ENCODE measurements at places on chromosomes 6 and 20.

GRCh38 chr20:13436530-13436929, 202.2 kb downstream of the TASP1 start:
- no peak for DNase-seq

DNA sequence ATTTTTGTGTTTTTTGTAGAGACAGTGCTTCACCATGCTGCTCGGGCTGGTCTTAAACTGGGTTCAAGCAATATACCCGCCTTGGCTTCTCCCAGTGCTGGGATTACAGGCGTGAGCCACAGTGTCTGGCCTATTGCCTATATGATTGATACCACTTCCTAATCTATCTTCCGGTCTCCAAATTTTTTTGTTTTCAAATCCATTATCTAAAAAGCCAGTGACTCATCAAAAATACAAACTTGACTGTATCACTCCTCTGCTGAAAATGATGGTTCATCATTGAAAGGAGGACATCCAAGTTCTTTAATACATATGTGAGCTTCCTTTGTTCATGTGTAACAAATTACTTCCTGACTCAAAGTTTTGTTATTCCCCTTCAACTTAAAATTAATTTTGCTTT, 35.5 kb downstream of the FAM8A1 start:
- DNase-seq: no peak

DNA sequence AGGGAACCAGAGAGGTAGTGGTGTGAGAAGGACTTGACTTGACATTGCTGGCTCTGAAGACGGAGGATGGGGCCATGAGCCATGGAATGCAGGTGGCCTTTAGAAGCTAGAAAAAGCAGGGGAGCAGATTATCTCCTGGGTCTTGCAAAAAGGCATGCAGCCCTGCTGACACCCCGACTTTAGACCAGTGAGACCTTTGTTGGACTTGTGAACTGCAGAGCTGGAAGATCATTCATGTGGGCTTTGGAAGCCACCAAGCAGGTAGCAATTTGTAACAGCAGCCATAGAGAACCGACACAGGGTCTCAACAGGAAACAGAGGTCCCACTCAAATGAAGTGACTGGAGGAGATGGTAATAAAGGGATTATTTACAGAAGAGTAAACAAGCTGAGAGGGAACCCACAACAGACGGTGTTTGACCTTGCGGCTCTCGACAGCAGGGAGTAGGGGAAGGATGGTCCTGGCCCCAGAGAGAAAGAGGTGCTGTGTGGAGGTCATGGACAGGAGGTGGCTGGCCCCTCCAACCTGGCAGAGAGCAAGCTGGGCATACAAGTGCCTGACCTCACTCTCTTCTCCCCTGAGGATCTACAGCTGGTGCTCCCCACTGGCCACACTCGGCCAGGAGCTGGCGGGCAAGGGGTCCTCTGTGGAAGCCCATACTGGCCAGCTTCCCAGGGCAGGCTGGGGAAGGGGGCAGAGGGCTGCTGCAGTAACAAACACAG, 43.9 kb downstream of the SLC22A23 start:
- no peak for DNase-seq

DNA sequence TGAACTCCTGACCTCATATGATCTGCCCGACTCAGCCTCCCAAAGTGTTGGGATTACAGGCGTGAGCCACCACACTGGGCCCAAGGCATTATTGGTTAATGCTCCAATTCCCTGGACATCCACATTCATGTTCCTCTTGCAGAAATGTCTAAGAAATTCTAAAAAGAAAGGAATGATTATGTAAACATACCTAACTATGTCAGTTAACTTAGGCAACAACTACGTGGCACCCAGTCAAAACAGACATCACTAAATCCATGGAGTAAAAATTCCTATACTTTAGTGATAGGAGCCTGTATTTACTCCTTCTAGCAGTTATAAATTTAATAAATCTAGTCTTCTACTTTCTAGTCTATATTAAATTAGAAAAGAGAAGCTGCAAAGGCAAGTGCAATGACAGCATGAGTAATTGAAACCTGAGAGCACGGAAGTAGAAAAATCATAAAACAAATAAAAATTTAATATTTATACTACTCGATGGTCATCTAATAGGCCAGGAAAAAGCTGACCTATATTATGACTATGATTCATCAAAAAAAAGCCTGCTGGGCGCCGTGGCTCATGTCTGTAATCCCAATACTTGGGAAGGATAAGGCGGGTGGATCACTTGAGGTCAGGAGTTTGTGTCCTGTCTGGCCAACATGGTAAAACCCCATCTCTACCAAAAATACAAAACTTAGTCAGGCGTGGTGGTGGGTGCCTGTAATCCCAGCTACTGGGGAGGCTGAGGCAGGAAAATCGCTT, 4.2 kb downstream of the AHI1 start:
- no peak for DNase-seq

DNA sequence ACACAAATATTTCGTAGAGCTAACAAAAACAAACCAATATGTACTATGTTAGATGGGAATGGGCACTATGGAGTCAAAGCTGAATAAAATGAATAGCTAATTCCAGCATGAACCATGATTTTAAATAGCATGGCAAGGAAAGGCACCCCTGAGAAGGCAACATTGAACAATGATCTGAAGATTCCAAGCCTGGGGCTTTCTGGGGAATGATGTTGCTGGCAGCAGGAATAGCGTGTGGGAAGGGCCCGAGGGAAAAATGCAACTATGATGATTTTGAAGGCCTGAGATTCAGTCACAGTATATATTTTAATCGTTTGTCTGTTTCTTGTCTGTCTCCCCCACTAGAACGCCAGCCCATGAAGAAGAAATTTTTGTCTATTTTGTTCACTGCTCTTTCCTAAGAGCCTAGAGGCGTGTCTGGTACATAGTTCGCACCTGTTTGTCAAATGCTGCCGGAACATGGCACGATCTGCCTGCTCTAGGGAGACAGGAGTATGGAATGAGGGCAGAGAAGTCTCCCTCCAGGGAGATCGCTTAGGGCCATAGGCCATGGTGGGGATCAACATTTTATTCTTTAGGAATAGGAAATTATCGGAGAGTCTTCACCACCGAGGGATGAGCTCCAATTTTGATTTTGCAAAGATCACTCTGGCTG, 84.8 kb upstream of the EYA2 start:
- no peak for DNase-seq

DNA sequence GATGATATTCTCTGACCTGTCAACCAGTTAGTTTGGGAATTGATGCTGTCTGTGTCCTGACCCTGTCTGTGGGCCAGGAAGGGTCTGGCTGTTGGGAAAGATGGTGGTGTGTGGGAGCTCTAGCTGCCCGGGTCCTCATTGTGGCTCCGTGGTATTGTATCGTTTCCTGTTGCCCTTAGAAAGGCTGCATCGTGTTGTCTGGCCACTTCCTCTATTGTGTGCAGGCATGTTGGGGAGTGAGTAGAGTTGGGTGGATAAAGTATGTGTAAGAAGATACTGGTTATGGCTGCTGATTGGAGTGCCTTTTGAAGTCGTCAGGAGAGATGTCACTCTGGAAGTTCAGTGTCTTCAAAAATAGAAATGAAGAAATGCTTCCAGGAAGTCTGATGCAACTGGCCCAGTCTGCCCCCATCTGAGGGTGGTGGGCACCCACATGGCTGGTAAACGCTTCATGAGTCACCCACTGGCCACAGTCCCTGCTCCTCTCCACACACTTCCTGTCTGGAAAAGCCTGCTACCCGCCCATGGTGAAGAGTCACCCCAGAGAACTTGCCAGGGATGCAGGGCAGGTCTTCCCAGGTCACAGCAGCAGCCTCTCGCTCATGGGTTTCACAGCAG, 27.9 kb downstream of the PPARD start:
- DNase-seq: peak; percentile 24

- DNase-seq: no peak
Observed at GRCh38 chr6:118869350-118869749, 24.6 kb upstream of the ASF1A start.

GRCh38 chr20:46699651-46700359, 9.6 kb upstream of the SLC2A10 start:
- no peak for DNase-seq

GRCh38 chr6:142174703-142175102, 27.6 kb downstream of the VTA1 start:
- no peak for DNase-seq

GRCh38 chr6:161104966-161105365, 113.4 kb downstream of the MAP3K4 start:
- no peak for DNase-seq

DNA sequence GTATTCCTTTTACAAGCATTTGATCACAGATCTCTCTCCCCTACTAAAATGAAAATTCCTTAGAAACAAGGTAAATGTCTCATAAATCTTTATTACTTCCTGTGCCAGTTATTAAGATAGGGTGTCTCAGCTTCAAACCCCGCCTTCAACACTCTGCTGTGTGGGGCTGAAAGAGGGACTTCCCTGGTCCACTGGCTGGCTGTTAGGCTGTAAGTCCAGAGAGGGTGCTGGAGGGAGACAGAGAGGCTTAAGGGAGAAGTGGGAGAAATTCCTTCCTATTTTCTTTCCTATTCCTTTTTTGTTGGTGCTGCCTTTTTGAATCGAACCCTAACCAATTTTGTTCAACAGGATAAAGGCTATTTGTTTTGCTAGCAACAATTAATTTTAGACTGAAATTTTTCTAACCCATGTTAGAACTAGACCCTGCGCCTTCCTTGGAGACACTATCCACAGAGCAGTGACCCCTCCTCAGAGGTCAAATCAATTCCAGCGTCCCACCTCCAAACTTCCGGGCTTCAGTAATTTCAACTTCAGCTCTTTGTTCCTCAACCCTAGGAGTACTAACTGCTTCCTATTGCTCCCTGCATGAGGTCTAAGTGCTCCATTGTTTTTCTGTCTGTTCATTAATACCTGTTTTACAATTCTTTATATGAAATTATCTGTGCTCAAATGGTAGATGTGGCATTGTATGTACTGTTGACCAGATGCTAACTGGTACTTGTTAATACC, 207.5 kb upstream of the OPRM1 start:
- no peak for DNase-seq

DNA sequence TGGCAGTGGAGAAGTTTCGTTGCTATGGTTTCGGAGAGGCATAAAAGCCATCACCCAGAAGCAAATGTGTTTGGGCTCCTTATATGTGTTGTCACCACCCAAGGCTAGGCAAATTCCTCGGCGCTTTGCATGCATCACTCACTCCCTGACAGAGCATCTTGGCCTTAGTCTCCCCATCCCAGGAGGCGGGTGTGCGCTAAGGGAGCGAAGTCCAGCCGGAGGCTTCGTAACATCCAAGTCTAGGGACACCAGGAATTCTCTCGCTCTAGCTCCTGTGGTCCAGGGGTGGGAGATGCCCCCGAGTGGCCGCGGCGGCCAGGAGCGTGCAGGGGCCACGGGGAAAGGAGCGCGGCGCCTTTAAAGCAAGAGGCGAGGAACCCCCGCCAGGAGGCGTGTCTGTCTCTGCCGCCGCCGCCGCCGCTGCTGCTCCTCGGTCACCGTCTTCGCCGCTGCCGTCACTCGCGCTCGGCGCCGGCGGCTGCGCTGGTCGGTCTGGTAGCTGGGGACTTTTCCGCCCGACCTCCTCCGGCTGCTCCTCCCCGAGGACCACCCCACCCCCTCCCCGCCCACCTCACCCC, at the start of gene GRIK2:
GRIK2 (plus strand) TSS at position 458 of the 578 bp plus-strand sequence.
- no peak for DNase-seq

DNA sequence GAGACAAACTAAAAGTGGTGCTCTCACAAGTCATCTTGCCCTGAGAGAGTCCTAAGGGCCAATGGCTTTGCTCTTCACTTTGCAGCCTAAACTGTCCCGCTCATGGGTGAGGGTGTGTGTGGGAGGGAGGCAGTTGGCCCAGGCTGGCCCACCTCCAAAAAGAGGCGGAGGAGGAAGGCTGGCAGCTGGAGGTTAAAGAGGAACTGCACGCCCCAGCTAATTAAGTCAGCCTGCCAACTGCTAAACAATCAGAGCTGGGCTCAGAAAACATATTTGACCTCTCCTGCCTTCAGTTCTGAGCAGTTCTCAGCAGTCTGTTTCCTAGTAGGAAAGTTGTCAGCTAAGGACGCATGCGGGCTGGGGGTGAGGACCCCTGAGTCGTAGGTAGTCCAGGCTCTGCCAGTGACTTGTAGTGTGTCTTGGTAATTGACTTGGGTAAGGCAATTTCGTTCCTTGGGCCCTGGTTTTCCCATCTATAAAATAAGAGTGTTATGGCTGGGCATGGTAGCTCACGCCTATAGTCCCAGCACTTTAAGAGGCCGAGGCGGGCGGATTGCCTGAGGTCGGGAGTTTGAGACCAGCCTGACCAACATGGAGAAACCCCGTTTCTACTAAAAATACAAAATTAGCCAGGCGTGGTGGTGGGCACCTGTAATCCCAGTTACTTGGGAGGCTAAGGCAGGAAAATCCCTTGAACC, 17.0 kb downstream of the GSS start:
- DNase-seq: no peak

DNA sequence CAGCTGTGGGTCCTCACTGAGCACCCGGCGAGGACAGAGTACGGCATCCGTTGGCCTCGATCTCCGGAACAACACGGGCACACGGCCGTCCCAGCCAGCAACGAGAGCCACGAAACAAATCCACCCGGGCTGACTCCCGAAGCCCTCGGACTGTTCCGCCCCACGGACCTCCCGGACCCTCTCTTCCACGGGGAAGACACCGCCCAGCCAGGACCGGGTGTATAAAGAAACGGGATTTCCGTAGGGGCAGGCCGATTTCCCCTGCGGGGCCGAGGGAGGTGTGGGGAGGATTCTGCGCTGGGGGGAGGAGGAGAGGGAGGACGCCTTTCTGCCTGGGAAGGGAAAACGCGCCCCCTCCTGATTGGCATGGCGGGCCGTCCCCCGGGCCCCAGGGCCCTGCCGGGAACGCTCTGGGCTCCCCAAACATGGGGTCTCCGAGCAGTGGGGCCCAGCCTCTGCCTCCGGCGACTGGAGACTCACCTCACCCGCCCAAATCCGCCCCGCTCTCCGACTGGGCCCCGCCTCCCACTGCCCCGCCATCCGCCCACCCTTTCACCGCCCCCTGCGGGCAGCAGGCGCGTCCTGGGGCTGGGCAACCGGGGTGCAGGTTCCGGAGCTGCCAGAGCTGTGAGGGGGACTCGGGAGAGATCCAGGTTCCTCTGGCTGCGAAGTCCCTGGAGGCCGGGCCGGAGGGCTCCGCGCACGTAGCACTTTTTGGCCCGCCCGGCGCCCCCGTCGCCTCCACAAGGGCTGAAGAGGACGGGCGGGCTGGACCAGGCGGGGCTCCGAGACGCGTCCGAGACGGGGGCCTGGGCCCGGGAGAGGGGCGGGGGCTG, 679 bp upstream of the PPDPF start:
- peak; percentile 62 for DNase-seq

GRCh38 chr20:63967330-63968135, 2.2 kb downstream of the ZNF512B start:
- DNase-seq: peak; percentile 1

DNA sequence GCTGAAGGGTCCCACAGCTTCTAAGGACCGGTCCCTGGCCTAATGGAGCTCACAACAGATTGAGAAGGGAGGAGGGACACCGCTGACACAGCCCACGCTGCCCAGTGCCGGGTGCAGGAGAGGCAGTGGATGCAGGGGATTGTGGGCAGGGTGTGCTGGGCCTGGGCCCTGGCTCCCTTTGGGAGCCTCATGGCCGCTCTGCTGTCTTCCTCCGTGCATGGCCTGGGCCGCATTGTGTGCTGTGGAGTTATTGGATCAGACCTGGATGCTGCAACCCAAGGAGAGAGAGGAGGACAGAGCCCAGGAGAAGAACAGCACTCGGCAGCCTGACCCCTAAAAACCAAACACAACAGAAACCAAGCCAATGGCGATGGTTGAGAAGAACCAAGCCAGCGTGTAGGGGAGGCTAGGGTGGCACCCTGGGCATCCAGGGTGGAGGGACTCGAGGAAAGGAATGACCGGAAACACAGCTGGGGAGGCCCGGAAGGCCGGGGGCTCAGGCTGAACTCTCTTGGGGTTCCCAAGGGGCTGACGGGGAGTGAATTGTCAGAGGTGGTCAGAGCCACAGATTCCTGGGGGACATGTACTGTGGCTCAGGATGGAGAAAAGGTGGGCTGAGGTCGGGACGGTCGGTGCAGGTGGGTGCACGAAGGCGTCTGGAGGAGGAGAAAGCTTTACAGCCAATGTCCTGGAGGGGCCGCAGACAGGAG, 41.0 kb downstream of the ERMARD start:
- no peak for DNase-seq
